Aorta (tissue), 5 donors: ENCODE measurements at places on chromosomes 5 and 9. TPM values are rescaled to one million over a fixed set of nuclear protein-coding genes. Genes with fewer than 3 reads are reported as not detected.

DNA sequence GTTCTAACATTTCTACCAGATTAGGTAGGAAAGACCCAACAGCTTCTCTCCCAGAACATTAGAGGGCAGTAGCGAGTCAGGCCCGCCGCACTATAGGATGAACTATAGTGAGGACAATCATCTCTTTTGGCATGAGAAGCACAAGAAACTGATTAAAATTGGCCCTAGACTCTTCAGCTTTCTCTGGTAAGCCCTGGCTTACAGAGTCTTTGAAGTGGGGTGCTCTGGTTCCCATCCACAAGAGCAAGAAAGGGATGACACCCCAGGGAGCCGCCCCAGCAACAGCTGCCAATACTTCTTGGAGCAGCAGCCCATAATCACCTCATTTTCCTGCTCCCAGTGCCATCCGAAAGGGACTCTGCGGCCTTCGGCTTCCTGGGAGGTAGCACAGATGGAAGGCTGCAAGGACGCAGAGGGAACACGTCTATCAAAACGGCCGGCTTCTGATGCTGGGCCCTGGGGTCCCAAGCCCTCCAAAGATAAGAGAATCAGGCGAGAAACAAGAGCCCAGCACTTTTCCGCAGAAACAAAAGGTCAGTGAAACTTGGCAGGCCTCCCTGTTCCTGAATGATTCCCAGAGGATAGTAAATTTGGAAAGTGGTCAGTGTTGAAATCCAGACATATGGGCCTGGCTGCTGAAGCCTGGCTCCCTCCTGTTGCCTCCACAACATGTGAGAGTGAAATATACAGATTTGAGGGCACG lies 69.3 kb downstream of the HSD17B3 start:
- H3K4me1 ChIP-seq = no peaks in the 10 kb centered on the region
- no peak overlapping the region for H3K27ac ChIP-seq
- H3K36me3 ChIP-seq = no peaks in the 10 kb centered on the region
- no peaks in the 10 kb centered on the region for H3K27me3 ChIP-seq
- no peak overlapping the region for H3K4me3 ChIP-seq

DNA sequence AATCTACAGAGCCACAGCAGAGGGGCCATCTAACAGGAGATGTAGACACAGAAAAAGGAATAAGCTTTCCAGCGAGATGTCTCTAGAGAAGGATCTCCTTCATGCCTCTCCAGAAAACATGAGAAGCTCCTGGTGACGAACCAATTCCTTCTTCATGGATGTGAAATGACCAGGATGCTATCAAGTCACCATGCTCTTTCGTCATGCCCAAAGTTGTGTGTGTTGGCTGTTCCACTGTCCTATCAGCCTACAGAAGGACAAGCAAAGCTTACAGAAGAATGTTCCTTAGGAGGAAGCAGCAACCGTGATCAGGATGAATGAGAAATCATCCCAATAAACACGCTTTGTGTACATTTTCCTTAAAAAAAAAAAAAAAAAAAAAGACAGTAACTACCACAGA lies 54.4 kb downstream of the ALDH7A1 start:
- no peaks in the 10 kb centered on the region for H3K4me1 ChIP-seq
- no peaks in the 10 kb centered on the region for H3K36me3 ChIP-seq
- H3K27me3 ChIP-seq = no peaks in the 10 kb centered on the region
- no peak overlapping the region for H3K27ac ChIP-seq
- H3K4me3 ChIP-seq = no peak overlapping the region

DNA sequence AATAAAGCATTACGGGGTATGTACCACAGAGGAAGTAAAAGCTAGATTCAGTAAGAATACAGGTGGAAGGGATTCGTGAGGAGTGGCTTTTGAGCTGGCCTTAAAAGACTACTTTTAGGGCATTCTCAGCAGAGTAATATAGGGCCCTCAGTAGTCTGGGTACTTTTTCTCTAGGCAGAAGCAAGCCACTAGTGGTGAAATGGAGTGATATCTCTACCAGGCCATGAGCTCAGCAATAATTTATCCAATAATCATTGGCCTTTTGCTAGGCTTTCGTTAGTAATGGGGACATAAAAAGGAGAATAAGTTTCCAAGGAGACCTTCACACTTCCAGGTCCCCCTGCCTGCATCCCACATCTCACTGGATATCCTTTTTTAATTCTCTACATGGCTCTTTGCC lies 1.7 kb downstream of the POLR3G start:
- no peak overlapping the region for H3K4me3 ChIP-seq
- no peaks in the 10 kb centered on the region for H3K27me3 ChIP-seq
- H3K4me1 ChIP-seq = peaks cover 5% of the 10 kb centered on the region

- H3K27me3 ChIP-seq = peaks cover 2% of the 10 kb centered on the region
- H3K4me3 ChIP-seq = no peak overlapping the region
- no peaks in the 10 kb centered on the region for H3K4me1 ChIP-seq
- DNase-seq = no peak
- H3K27ac ChIP-seq = no peak overlapping the region
Measured at GRCh38 chr9:23693374-23693773, 132.7 kb downstream of the ELAVL2 start.

DNA sequence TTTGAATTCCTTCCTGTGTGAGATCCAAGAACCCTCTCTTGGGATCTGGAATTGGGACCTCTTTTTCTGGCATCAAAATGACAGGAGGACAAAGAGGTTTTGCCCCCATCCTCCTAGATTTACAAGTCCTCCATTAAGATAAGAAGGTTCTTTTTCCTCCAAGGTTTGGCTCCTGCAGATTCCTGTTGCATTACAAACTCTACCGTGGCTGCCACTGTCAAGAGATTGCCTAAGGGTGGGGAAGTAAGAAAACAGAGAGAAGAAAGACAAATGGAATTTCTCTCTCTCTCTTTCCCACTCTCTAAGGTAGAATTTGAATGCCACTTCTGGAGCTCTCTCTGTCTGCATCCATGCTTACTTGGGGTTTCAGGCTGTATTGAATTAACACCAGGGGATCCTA lies 12.0 kb upstream of the SVEP1 start:
- no peak overlapping the region for H3K4me3 ChIP-seq
- DNase-seq = no peak
- H3K4me1 ChIP-seq = no peaks in the 10 kb centered on the region

GRCh38 chr9:7313389-7313788 lies 486.2 kb downstream of the DMAC1 start:
- no peaks in the 10 kb centered on the region for H3K36me3 ChIP-seq
- no peak overlapping the region for H3K4me3 ChIP-seq
- no peak overlapping the region for H3K27ac ChIP-seq
- DNase-seq = no peak
- no peaks in the 10 kb centered on the region for H3K27me3 ChIP-seq

- no peaks in the 10 kb centered on the region for H3K27me3 ChIP-seq
- DNase-seq = no peak
- no peaks in the 10 kb centered on the region for H3K4me1 ChIP-seq
Measured at GRCh38 chr5:158203261-158203660, 344.3 kb upstream of the CLINT1 start.

DNA sequence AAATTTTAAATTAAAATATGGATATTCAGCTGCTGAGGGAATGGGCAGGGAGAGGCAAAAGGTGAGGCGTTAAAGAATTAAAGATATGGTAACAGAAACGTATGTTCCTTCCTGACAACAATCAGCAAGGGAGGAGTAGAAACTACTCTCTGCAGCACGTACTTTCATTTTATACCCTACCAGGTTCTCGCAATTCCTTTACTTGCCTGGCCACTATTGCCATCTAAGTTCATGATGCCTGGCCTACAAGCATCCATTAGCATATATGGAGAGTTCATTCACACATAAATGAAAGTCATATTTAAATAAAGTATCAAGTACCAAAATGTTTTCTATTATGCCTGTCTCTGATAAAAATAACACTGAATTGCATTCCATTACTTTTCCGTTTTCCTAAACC lies 125.1 kb downstream of the BNC2 start:
- H3K27me3 ChIP-seq = no peaks in the 10 kb centered on the region
- no peak overlapping the region for H3K27ac ChIP-seq
- H3K4me1 ChIP-seq = no peaks in the 10 kb centered on the region
- no peak overlapping the region for H3K4me3 ChIP-seq
- no peak for DNase-seq
- no peaks in the 10 kb centered on the region for H3K36me3 ChIP-seq

GRCh38 chr5:154087260-154087659 lies 48.5 kb downstream of the MFAP3 start:
- no peak overlapping the region for H3K4me3 ChIP-seq
- H3K4me1 ChIP-seq = no peaks in the 10 kb centered on the region

DNA sequence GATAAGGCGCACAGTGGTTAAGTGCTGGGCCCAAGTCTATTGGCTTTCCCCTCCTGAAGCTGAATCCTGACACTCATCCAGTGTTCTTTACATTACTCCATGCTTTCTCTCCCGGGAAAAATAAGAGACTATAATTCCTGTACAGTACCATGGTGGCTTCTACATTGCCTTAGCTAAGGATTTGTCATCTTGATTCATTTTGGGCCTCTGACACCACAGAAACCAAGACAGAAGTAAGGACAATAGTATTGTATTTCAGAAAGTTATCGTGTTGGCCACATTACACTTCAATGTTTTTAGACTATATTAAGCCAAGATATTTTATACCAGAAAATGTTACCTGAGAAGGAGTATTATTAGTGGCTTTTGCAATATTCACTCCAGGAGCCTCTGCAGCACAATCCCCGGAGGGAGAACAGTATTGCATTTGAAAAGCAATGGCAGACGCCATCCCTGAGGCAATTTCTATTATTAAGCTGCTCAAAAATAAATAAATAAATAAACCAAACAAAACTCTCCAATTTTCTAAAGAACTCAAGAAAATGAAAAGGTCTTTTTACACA lies 267.9 kb downstream of the ENC1 start:
- H3K27ac ChIP-seq = no peak overlapping the region
- H3K36me3 ChIP-seq = no peaks in the 10 kb centered on the region
- no peak for DNase-seq
- no peaks in the 10 kb centered on the region for H3K27me3 ChIP-seq

GRCh38 chr9:34492051-34492450 lies 30.7 kb downstream of the ENHO start:
- DNase-seq = no peak
- H3K27me3 ChIP-seq = no peaks in the 10 kb centered on the region
- H3K36me3 ChIP-seq = no peaks in the 10 kb centered on the region
- H3K27ac ChIP-seq = no peak overlapping the region

IL5 gene
- not detected for total RNA-seq

SLC2A6 gene
- total RNA-seq = 3.3 TPM

TLX3 gene
- not detected for total RNA-seq

DNAI1 gene
- not detected for total RNA-seq

PRPF4 gene
- total RNA-seq = 12.9 TPM
